ENCODE measurements at places on chromosomes 3 and 15.

- DNase-seq: no peak
Observed at GRCh38 chr3:43451670-43452254, 165.4 kb downstream of the SNRK start.

DNA sequence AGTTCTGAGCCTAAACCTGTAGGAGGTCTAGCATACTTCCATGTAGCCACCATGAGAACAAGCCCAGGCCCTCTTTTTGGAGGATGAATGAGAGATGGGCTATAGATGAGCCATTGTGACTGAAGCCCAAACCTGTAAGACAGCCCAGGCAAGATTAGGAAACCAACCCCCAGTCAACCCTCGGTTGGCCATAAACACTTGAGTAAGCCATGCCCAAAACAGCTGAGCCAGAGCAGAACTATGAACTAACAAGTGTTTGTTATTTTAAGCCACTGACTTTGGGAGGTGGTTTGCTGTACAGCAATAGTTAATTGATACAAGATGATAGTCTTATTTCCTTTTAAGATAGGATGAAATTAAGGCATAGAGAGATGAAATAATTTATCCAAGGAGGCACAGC lies 12.4 kb upstream of the CPNE4 start:
- no peak for DNase-seq

- peak; percentile 26 for DNase-seq
Observed at GRCh38 chr3:59436164-59436958, 386.5 kb upstream of the CFAP20DC start.

DNA sequence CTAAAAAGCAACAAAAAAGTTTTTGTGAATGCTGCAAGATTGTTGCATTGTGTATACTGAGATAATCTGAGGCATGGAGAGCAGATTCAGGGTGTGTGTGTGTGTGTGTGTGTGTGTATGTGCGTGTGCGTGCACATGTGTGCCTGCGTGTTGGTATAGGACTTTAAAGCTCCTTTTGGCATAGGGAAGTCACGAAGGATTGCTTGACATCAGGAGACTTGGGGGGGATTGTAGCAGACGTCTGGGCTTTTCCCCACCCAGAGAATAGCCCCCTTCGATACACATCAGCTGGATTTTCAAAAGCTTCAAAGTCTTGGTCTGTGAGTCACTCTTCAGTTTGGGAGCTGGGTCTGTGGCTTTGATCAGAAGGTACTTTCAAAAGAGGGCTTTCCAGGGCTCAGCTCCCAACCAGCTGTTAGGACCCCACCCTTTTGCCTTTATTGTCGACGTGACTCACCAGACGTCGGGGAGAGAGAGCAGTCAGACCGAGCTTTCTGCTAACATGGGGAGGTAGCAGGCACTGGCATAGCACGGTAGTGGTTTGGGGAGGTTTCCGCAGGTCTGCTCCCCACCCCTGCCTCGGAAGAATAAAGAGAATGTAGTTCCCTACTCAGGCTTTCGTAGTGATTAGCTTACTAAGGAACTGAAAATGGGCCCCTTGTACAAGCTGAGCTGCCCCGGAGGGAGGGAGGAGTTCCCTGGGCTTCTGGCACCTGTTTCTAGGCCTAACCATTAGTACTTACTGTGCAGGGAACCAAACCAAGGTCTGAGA lies 4.7 kb downstream of the BHLHE40 start:
- DNase-seq: peak; percentile 87

DNA sequence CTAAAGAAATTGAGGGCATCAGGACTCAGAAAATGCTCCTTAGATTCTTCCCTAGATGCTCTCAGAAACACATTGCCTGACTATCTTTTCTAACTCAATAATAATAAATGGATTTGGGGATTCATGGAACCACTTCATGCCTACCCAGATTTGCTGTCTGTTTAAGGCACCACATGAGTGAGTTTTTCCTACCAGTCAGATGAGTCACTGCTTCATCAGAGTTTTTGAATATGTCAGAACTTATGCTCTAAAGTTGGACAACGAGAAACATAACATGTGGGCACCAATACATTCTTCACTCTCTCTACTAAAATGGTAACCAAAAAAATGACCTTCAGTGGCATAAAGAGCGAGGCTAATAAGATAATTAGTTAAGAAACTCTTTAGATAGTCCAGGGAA lies 1135.1 kb downstream of the TUSC7 start:
- DNase-seq: no peak

- DNase-seq: no peak
Observed at GRCh38 chr3:144437989-144438388, 466.4 kb downstream of the DIPK2A start.

GRCh38 chr3:172294223-172294806 lies 153.9 kb downstream of the GHSR start:
- no peak for DNase-seq

DNA sequence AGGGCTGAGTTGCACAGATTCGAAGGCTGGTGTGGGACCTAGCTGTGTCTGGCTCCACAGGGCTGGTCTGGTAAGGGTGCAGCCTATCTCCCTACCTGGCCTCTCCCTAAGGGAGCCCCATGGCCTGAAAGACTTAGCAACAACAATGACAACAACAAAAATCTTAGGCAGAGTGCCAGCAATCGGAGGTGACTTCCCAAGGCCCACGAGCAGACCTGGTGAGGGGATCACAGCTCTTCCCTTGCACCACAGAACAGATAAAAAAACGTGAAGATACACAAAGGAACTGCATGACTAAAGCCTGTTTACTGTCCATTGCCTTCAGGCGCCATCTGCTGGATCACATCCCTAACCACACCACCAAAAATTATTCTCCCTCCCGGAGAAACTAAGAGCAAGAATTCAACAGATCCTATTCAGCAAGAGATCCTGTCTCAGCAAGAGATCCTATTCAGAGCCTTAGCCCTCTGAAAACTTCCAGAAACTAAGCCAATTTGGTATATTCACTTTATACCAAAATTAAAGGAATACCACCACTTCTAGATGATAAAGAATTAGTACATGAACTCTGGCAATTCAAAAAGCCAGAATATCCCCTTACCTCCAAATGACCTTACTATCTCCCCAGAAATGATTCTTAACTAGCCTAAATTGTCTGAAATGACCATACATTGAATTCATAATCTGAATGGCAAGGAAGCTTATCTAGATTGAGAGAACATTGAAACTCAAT lies 24.1 kb upstream of the OR5K4 start:
- DNase-seq: peak; percentile 53

Measured in CD4-positive, alpha-beta T cell treated with Interleukin-10 for 1 hour (primary cell).